ENCODE measurements at places on chromosomes 5 and 9. TPM values are rescaled to one million over a fixed set of nuclear protein-coding genes. Genes with fewer than 3 reads are reported as not detected.

Gene AIF1L
- polyA plus RNA-seq, result not detected

Gene OTULINL
- 41.5 TPM for polyA plus RNA-seq

DNA sequence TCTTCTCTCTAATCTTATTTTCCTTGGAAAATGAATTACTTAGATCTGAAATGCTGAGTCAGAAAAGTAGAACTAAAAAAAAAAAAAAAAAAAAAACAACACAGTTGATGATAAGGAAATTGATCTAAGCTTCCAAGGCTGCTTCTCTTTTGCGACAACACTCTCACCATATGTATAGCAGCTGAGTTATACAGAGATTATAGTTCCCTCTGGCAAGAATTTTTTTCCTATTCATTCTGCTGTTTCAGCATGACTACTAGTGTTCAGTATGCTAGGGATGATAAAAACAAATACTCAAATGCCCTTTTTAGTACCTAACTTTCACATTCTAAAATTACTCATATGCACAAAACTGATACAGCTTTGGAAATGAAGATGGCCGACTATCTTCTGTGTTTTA is 267.3 kb downstream of the MLLT3 start:
- no peak for DNase-seq

DNA sequence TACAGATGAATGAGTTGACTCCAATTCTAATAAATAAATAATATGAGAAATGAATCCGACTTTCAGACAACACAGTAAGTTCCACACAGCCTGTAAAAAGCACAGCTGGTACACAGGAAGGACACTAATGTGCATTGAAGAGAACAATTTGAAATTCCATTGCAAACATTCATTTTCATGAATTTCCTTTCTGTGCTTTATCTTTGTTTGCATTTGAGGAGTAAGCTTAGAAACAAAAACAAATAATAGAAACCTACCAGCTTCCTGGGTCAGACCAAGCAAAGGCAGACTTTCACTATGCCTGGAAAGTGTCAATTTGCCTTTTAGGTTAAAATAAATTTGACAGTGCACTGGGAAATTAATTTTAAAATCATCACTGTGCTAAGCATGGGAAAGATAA is 143.8 kb upstream of the VLDLR start:
- DNase-seq, result no peak

DNA sequence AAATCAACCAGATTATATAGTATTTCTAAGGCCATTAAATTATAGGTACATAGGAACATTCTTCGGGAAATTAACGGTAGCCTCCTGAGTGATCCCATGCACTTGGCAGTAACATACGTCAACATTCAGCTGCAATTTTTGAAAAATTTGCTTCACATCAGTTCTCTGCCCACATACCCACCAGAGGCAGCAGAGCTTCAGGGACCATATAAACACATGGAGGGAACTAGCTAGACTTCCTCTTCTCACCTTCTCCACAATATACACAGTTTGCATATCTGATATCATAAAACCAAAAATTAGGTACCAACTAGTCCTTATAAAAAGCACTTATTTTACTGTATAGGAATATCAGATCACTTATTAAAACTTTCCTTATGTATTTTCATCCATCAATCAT is 4.8 kb downstream of the PSIP1 start:
- no peak for DNase-seq

Gene FST
- polyA plus RNA-seq, result not detected

DNA sequence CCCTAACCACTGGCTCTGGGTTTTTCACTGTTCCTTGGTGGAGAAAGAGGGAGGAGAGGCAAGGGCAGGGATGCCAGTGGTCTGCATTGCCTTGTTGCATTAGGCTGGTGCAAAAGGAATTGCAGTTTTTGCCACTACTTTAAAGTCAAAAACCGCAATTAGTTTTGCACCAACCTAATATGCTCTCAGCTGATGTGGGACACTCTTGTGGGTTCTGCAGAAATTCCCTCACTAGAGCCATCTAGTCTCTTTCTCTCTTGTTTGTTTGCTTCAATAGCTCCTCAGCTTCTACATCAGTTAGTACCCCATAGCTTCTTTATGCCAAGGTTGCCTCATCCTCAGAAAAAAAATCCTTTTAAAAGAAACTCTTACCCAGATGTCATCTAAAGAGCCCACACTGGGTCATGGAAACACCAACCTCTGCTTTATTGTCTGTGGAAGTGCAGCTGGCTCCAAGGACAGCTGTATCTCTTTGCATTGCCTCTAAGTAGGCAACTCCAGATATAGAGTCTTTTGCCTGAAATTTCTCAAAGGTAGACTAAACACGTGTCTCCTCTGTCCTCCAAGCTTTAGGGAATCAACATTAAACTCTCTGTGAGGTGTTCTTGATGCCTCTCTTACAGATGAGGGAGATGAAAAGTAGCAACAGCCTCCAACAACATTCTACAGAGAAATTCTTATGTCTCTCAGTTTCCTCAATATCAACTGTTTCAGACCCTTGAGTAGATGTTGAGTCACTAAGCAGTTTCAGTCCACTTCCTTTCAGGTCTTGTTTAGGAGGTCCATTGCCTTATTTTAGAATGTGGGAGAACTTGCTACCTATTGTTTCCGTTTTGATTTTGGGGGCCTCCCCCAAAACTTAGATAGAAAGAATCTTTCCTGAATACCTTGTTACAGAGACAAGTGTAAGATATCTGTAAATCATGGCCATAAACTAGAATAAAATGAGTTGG is 84.9 kb upstream of the MEF2C start:
- DNase-seq, result no peak

DNA sequence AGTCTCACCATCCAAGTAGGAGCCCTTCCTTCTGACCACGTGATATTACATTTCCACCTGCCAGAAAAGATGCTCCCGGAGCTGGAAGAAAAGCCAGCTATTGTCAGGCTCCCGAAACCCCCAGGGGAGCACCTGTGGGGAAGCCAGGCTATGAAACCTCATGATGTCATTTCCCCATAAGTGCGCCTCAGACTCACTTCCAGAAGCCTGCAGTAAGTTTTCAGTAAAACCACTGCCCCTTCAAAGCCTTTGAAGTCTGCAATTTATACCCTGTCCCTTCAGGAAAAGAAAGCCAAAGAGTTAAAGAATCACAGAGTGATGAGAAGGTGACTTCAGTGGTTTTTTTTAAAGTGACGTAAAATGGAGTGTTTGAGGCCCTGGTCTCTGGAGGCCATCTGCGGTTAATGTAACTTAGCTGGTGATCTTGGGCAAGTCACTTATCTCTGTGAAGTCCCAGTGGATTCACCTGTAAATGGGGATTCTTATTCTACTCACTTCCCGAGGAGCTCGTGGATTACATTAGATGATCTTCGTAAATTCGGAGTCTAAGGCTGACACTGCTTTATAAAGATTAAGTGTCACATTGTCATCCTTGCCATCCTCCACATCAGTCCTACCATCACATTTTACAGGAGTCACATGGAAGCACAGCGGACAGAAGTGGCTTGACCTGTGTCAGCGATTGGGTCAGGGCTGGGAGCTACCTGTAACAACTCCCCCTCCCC is 2.6 kb upstream of the SEMA6A start:
- DNase-seq, result no peak

DNA sequence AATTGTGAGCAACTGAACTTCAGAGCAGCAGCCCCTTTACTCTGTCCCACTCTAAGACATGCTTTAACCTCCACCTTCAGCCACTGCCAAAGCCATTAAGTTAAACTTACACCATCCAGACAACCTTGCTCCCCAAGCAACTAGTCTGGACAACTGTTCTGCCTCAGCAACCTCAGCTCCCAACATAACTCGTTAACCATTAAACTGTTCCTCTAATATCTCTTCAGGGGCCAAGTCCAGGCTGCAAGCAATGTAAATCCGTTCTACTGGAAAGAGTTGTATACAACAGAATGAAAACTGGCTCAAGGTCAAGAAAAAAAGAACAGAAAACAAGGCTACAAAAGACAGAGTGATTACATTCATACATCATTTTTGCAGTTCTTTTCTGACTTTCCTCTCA is 131.7 kb upstream of the TARS1 start:
- DNase-seq, result no peak

- DNase-seq, result no peak
Observed at GRCh38 chr9:38771593-38771992, 51.7 kb upstream of the FAM240B start.

GRCh38 chr9:74645007-74645639 is 148.0 kb downstream of the RORB start:
- DNase-seq, result no peak

Gene OTP
- polyA plus RNA-seq, result not detected

GRCh38 chr9:134014946-134015345 is 10.3 kb upstream of the BRD3OS start:
- DNase-seq, result no peak

Gene TRAPPC13
- 19.8 TPM for polyA plus RNA-seq

Gene TXNDC8
- polyA plus RNA-seq, result not detected

Gene GDNF
- polyA plus RNA-seq, result not detected

DNA sequence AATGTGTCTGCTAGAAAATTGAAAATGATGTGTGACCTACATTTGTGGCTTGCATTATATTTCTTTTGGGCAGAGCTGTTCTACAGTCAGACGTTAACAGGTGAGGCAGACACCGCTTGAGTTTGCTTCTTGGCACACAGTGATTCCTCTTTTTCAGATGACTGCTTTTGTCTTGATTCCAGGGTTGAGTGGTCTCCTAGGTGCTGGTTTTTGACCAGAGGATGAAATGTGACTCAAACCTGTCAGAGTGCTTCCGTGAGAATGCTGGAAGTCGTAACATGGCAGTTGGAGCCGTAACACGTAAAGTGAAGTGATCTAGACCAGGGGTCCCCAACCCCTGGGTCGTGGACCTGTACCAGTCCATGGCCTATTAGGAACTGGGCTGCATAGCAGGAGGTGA is 28.3 kb upstream of the NDFIP1 start:
- DNase-seq, result no peak

Gene ADGRD2
- not detected for polyA plus RNA-seq

DNA sequence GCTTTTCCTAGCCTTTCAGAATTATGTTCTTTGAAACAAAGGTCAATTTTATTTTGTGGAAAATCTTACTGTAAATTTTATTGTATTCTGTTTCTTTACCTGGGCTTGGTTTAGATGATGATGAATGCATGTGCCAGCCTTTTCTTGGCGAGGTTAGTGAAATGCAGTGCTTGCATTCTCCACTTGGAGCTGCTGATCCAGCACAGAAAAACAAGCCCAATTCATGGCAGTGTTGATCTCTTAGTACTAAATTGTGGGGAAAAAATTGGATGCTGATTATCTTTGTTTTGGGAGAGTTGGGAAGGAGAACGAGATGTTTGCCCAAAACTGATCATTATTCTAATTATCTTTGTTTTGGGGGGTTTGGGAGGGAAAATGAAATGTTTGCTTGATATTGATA is 3.7 kb downstream of the HABP4 start:
- DNase-seq, result no peak

DNA sequence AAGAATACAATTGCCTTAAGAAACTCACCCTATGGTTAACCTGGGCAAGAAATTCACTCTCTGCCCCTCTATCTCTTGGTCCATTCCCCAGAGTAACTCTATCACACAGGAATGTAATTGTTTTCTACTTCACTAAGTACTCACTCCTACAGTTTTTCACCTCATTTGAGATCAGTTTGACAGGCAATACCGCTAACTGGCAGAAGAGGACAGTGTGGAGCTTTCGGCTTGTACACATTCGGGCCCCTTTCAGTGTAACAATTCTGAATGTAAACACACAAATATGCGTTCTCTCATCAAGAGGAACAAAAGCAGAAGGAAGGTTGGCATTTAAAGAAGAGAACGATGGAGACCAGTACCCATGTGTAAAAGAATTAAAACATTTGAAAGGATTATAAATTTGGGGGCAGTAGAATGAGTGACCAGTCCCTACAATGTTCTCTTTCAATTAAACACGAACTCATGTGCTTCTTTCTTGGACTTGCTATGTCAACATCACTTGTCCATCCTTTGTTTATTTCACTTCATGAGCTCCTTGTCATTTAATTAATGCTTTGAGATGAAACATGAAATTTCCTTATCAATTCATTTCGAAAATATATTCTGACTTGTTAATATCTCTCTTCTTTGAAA is 188.5 kb upstream of the GRAMD2B start:
- no peak for DNase-seq

Gene GBGT1
- 0.67 TPM for polyA plus RNA-seq

Gene LCN15
- polyA plus RNA-seq, result not detected

- no peak for DNase-seq
Observed at GRCh38 chr9:71678999-71679398, 89.3 kb downstream of the CEMIP2 start.

Gene RANBP17
- not detected for polyA plus RNA-seq

Gene SH2D3C
- polyA plus RNA-seq, result 17.9 TPM

Gene ZNF883
- polyA plus RNA-seq, result 0.25 TPM

Gene GNA14
- not detected for polyA plus RNA-seq

Gene SH3TC2
- polyA plus RNA-seq, result not detected

Gene GPR151
- not detected for polyA plus RNA-seq

DNA sequence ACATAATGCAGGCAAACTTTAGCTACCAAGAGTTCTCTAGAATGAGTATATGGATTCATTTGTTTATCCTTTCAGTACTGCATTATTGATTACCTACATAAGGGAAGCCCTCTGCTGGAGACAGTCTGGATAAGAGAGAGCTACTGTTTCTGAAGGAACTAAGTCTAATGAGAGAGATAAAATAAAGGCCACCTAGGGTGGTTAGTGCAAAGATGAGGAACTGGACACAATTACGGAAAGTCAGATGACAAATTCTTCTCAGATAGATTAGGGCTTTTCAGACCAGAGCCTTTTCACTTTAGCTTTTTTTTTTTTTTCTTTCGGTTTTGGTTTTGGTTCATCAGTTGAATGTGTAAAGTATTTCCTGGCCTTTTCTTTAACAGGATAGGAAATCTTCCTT is 31.3 kb downstream of the ISOC1 start:
- DNase-seq, result peak; percentile 68

Gene CARTPT
- polyA plus RNA-seq, result not detected

Gene CBY3
- not detected for polyA plus RNA-seq

DNA sequence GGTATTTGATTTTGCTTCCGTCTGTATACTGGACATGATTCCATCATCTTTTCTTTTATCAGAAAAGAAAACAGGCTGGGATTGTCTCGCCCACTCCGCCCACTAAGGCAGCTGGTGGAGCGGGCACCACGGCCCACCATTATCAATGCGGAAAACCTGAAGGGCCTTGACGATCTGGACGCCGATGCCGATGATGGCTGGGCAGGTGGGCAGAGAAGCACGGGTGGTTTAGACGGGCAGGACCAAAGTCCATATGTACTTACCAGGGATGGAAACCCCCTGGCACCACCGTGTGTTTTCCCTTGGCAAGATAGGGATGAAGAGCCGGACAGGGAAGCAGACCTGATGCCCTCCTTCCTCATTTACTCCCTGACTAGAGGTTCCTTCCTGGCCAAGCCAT is 53.7 kb downstream of the PRRC2B start:
- no peak for DNase-seq

DNA sequence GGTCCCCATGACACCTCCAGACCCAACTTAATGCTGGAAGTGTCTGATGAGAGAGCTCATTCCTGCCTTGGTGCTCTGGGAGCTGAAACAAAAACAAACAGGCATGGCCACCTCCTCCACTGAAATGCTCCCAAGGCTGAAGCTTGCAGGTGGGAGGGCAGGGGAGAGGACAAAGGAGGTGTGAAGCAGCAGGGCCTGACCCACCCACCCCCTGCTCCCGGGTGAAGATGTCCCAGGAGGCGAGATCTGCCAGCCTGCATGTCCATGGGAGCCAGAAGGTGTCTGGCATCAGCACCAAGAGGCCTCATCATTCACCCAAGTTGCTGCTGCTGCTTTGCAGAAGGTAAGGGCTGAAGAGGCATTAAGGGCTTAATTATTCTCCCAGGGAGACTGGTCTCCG is 4.2 kb upstream of the CCIN start:
- no peak for DNase-seq
